ENCODE measurements at places on chromosomes 5 and 9. TPM values are rescaled to one million over a fixed set of nuclear protein-coding genes. Genes with fewer than 3 reads are reported as not detected.

- no peak for DNase-seq
Measured at GRCh38 chr9:6639622-6640021, 5.9 kb downstream of the GLDC start.

- DNase-seq: peak; percentile 70
Measured at GRCh38 chr9:125904155-125904851, 157.1 kb downstream of the PBX3 start.

GRCh38 chr5:175714479-175715085 lies 56.7 kb downstream of the HRH2 start:
- DNase-seq: no peak

- DNase-seq: no peak
Measured at GRCh38 chr9:115152281-115152820, 34.4 kb upstream of the TNC start.

DNA sequence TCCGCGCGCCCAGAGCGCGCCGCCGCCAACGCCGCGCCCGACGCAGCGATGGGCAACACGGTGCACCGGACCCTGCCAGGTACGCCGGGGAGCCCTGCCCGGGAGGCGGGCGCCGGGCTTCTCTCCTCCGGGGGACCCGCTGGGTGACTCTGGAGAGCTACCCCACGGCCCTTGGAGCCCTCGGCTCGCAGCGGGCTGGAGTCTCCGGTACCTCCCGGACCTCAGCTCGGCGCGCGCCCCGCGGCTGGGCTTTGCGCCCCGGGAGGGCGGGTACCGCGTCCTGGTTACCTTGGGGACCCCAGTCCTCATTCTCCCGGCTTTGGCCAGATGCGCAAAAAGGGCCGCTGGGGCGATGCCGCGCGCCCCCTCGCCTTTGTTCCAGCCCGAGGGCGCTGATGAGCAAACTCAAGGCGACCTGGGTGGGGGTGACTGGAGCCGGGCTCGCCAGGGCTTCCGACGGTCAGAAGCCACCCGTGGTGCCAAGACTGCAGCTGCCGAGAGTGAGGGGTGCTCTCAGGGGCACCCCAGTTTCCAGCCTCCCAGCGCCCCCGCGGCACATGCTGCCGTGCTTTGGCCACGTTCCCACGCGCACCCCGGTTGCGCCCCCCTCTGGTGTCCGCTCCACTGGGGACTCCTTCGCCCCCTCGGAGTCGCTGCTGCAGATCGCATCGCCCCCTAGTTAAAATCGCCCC lies 442 bp downstream of the NEURL1B start:
- no peak for DNase-seq

DNA sequence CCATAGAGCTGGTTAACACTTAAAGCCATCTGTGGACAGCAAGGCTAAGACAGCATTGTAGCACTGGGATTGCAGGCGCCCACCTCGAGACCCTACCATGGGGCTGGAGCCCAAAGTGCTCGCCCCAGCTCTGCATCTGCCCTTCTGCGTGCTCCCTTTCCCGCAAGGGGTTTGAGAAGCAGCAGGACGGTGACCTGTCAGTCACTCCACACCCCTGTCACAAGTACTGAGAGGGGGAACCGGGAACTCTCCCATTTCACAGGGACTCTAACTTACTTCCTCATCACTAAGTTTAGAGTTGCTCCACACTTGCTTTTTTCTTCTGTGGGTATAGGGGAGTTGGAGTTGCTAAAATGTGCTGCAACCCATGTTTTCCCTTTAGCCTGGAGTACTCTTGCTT lies 273.2 kb downstream of the SMARCA2 start:
- DNase-seq: no peak

- no peak for DNase-seq
Measured at GRCh38 chr9:98912450-98912849, 31.3 kb upstream of the COL15A1 start.

Gene AUH
- 32.3 TPM for total RNA-seq

GRCh38 chr9:137605121-137606004 lies at the start of gene ARRDC1:
Gene ARRDC1 (plus strand): TSS chr9:137605686. CDS start chr9:137605718, 32 bp downstream.
- DNase-seq: peak; percentile 91

GRCh38 chr5:147835386-147835798 lies 3.9 kb upstream of the SPINK1 start:
- DNase-seq: peak; percentile 97

Gene NRARP
- 35.5 TPM for total RNA-seq

- DNase-seq: no peak
Measured at GRCh38 chr9:126131066-126132010, 195.3 kb upstream of the MVB12B start.

Gene CD274
- 3.8 TPM for total RNA-seq

DNA sequence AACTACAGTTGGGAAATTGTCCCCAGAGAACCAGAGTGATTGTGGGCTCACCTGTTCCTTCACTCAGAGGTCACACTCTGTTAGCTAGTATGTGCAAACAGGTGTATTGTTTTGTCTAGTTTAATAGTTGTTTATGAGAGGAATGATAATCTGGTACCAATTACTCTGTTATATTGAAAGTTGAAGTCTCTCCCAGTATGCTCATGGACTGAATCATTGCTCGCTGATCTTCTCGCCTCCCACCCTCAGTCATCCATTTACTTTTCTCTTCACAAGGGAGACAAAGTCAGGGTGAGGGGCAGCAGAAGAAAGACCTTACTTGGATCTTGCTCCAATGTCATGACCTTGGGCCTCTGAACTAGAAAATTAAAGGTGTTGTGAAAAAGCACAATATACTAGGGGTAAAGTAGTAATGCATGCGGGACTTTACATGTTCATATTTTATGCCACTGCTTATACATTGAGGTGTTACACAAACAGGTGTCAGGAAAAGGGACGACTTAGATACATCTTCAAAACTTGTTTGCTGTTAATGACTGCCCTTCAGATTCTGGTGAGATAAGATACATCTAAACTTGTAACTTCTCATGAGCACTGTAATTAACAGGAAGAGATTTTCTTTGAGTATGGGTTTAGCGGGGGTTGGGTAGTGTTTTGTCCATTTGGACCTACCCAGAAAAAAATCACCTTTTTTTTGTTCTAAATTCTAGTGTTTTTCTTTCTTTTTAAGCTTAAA lies 36.9 kb downstream of the LNPEP start:
- no peak for DNase-seq

- no peak for DNase-seq
Measured at GRCh38 chr5:154278908-154279307, 88.4 kb downstream of the GALNT10 start.

DNA sequence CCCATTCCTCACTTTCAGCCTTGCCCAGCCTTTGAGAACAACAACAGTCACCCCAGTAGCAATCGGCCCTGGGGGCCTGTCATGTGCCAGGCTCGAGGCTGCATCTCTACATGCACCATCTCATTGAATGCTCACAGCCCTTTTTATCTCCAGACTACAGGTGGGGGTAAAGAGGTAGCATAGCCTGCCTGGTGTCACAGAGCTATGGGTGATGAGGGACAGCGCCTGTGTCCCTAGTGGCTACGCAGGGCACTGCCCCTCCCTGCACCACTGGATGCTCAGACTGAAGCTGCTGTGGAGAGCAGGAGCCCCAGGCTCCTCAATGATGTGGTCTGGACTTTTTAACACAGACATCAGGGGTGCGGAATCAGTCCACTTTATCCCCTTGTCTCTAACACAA lies 2.8 kb downstream of the CAMK2A start:
- peak; percentile 62 for DNase-seq
